ENCODE measurements at places on chromosomes 6 and 20.

GRCh38 chr6:154919806-154920205 is 75.3 kb upstream of the TIAM2 start:
- peak; percentile 9 for DNase-seq

DNA sequence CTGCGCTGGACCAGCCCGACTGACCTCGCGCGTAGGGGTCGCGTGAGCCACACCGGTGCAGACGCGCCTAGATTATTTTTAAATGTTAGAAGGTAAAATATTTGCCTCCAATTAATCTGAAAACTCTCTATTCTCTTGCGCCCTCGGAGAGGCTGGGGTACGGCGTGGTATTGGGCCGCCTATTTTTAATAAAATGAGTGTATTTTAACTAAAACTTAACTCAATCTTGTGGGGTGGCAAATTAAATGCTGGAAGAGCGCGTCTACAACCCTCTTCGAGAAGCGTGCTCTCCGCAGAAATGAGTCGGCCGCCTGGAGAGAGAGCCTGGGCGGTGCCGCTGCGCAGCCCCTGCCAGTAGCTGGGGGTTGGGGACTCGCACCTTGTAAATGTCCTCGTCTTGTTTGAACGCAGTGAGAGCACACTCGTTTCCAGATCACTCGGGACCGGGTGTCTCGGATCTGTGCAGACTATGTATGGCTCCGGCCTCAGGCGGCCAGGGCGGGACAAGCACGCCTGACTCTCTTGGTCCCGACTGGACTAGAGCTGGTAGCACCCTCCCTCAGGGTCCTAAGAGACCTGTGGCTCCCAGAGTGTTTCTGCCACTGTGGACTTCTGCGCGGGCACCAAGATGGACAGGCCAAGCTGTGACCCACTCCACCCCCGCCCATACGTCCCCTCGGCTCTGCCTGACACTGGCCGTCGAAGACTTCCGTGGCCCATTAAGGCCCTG is 2.0 kb upstream of the MAFB start:
- DNase-seq = no peak

DNA sequence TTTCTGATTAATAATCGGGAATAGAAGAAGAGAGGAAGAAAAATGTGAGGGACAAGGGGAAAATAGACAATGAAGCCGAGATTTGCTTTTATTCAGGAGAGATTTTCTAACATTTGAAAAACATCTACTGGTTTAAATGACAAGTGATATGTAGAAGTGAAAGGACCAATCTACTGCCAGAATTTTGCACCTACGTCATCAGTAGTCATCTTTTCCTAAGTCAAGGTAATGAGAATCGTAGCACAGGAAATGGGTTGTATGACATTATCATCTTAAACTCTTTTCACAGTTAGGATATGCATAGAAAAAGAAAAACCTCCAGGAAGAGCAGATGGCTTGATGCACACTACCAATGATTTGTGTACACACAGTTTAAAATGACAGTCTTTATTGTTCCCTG is 45.3 kb upstream of the RAB32 start:
- no peak for DNase-seq

GRCh38 chr6:6751619-6752023 is 163.1 kb downstream of the LY86 start:
- DNase-seq = no peak

GRCh38 chr6:63418741-63419140 is 99.0 kb upstream of the LGSN start:
- DNase-seq = no peak

DNA sequence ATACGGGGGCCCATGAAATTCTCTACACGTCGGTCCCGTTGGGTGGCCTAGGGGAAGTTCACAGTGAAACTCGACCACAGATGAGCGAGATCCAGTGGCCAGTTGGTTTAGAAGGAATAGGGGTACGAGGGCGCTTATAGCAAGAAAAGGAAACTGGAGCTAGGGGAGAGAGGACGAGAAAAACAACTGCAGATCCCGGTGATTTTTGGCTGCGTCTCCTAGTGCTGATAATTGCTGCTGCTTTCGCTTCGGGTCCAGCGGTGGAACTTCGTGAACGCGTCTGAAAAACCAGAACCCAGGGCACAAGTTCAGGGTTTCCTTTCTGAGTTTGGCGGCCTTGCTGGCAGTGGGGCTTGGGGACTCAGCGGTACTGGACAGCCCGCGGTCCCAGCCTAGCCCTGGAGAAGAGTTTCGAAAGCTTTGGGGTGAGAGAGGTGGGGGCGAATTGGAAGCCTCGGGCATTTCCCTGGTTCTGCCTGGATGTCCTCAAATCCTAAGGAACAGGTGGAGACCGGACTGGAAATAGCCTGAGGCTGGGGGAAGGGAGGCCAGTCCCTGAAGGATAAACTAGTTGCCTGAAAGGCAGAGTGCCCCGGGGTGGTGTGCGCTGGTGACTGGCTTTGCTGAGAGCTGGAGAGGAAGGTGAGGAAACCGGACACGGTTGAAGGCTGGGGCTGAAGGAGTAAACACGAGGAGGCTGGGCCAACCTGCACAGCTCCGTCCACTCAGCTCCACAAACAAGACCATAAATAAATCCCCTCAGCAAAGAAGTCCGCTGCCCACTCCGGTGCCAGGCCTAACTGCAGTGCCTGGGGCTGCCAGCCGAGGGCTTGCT is 793 bp downstream of the GMPR start:
- peak; percentile 92 for DNase-seq

DNA sequence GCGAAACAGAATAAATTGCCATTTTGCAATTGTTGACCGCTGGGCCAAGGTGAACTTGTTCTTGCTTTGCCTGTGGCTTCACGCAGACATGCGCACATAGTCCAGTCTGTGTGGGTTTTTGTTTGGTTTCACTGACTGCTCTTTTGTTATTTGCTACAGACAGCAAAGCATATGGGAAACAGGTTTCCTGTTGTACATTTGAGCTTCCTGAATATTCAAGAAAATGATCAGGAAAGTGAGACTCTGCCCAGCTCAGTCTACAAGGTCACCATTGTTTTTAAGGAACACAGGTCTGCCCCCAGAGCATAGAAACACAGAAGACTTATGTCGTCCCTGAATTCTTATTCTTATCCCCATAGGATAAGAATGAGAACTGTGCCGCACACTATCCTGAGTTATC is 55.6 kb downstream of the SASH1 start:
- no peak for DNase-seq

DNA sequence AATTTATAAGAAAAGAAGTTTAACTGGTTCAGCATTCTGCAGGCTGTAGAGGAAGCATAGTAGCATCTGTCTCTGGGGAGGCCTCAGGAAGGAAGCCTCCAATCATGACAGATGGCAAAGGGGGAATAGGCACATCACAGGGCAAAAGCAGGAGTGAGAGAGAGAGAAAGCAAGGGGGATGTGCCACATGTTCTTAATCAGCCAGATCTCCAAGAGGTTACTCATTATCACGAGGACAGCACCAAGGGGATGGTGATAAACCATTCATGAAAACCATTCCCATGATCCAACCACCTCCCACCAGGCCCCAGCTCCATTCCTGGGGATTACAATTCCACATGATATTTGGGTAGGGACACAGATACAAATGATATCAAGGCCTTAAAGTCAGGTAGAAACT is 217.5 kb upstream of the TCF21 start:
- DNase-seq = no peak

- no peak for DNase-seq
Observed at GRCh38 chr6:90253631-90254030, 43.0 kb downstream of the BACH2 start.

- no peak for DNase-seq
Observed at GRCh38 chr6:163695414-163695864, 280.9 kb downstream of the QKI start.

DNA sequence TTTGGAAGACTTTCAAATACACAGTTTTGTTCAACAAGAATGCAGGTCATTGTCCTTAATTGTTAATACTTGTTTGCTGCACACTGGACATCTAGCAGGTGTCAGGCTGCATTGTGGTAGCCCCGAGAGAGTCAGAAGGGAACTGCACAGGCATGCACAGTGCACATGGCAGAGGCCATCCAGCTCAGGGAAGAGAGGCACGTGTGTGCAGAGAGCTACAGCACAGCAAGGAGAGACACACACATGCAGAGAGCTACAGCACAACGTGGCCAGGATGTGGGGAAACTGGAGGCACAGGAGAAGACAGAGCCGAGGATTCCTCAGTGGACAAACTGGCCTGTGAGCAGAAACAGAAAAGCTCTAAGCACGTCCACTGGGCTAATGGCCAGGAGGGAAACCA is 272.0 kb downstream of the SMOC2 start:
- DNase-seq = no peak

DNA sequence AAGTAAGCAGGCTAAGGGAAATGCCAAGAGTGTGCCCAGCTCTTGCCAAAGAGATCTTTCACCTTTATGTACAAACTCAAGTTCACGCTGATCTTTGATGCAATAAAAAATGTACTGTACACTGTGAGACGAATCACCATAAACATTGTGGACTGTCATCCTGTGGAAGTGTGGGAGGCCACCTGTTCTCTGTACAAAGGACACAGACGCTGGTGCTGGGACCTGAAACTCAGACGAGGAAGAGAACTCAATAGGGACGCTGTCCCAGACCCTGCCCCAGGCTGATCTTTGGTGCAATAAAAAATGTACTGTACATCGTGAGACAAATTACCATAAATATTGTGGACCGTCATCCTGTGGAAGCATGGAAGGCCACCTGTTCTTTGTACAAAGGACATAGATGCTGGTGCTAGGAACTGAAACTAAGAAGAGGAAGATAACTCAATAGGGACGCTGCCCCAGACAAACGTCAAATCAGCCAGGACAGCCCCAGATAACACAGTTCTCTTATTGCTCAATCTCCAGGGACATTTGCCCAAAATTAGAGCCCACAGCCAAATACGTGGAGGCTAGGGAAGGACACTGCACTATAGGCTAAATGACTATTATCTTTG is 312.7 kb upstream of the SGK1 start:
- DNase-seq = no peak

DNA sequence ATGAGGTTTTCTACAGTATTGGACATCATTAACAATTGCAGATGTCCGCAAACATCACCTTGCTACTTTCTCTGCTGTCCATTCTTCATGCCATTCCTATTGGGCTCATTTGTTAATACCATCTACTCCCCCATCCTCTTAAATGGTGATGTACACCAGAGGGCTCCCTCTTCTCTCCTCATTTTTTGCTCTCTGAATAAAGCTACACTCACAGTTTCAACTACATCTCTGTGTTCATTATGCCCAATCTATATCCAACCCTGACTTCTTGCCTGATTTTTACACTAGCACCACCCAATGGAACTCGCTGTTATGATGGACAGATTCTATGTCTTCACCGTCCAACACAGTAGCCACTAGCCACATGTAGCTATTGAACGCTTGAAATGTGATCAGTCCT is 288.1 kb upstream of the ID4 start:
- DNase-seq = no peak

- DNase-seq = no peak
Observed at GRCh38 chr20:58228484-58229197, at the start of gene ANKRD60. Gene ANKRD60, minus strand, starts transcription at chr20:58228653. Its CDS starts 0 bp downstream, at chr20:58228653.

DNA sequence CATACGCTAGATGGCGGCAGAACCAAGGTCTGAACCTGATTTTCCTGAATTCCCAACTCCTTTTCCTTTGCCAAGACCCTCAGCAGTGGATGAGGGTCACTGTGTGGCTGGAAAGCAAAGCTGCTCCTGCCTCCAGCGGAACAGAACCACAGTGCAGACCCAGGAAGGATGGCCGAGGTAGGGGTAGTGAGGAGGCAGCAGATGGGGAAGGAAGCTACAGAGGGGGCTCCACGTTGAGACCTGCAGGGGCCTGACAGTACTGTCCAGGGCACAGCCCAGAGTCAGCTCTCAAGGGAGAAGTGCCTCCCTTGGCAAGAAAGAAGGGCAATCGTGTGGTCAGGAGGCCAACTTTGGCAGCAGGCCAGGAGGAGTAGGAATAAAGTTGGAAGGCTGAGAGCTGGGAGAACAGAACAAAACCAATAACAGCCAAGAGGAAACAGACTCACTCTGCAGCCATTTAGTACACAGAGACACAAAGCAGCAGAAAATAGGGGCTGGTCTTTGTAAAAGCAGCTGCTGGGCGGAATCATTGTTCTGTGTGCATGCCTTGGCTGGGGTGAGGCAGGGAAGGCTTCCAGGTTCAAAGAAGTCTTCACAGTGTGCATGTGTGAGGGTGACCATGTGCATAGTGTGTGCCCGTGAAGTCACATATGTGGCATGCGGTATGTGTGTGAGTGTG is 3.1 kb downstream of the GABRR2 start:
- DNase-seq = no peak

GRCh38 chr6:116364321-116364720 is 6.4 kb upstream of the DSE start:
- no peak for DNase-seq

Data from coronary artery (tissue), 2 donors.